ENCODE measurements at places on chromosomes 12 and 14.

GRCh38 chr14:104797115-104798044, 1.8 kb upstream of the AKT1 start:
- no peak for DNase-seq

GRCh38 chr14:105333613-105334364, 19.2 kb downstream of the PACS2 start:
- DNase-seq, result no peak

- DNase-seq, result no peak
Observed at GRCh38 chr14:68293404-68293803, 473.8 kb downstream of the RAD51B start.

DNA sequence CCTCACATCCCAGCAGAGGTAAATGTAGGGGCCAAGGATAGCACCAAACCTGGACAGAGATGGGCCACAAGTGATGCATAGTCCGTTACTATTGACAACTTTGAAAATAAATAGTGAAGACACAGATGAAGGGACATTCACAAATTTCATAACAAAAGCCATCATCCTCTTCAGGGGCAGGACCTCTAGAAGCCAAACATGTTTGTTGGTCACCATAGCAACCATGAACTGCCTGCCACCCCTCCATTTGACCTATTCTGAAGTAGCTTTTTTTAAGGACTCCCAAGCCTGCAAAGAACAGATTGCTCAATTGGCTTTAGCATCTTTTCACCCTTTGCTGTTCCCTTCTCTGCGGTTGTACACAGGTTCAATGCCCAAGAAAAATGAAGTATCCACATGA, 35.7 kb upstream of the MDM1 start:
- no peak for DNase-seq

- no peak for DNase-seq
Observed at GRCh38 chr12:49232940-49233841, 31.7 kb upstream of the TUBA1C start.

- no peak for DNase-seq
Observed at GRCh38 chr14:105085766-105086165, 20.5 kb upstream of the GPR132 start.

DNA sequence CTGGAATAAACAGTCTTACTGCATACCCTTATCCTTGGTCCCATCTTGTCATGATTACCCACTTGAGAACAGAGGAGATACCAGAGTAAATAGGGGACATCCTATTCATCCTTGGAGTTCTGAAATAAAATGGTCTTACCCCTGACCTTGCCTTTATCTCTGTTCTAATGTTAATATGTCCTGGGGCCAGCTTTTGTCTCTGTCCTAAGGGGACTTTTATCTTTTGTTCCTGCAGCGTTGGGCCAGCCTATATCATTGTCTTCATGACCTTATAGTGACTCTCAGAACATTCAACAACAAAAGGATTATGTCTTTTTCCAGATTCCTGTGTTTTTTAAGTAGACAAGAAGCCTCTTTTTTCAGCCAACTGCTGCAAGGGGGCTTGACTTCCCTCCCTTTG, 1057.5 kb downstream of the LRFN5 start:
- DNase-seq, result no peak

DNA sequence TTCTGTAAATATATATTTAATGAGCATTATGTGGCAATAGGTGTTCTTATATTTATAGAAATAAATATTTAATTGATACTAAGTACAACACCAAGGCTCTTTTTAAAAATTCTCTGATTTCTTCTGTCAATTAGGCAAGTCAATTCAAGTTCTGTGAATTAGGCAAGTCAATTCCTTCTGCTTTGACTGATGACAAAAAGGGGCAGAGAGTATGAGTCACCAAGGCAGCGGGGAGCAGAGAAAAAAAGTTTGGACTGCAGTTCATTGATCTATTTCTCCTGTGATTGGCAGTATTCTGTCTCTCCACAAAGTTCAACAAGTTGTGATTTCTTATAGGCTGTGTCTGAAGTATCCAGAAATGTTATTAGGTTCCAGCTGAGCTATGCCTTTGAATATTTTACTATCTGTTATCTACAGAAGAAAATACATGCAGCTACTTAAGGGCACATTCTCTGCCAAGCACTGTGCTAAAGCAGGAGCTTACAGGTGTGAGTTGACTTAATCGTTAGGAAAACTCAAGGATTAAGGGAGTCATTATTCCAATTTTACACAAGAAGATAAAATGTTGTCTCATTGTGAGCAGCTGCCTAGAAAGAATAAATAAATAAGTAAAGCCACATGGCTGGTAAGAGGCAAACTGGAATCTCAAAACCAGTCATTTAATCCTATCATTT, 206.4 kb upstream of the ALG10B start:
- no peak for DNase-seq

- no peak for DNase-seq
Observed at GRCh38 chr12:106760184-106760531, 14.3 kb upstream of the RIC8B start.

- DNase-seq, result no peak
Observed at GRCh38 chr14:54754623-54755386, 147.8 kb downstream of the GCH1 start.

GRCh38 chr14:52936437-52936836, 14.4 kb downstream of the FERMT2 start:
- DNase-seq, result no peak

GRCh38 chr12:11499806-11500187, 104.4 kb upstream of the PRB2 start:
- DNase-seq, result no peak

DNA sequence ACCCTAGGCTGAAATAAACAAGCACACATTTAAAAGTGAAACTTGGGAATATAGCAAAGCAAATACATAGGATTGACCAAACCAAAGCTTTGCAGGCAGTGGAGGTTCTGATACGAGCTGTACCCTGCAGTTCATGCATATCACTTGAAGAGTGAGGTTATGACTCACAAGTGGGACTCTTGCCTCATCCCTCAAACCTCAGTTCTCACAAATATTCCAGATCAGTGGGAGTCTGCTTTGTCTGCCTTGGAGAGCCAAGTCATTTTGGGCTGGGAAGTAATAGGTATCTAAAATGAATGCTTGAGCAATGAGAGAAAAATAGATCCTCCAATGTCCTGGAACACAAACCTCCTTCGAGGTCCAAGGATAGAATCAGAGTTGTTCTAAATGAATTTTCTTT, 116.4 kb downstream of the LRIG3 start:
- no peak for DNase-seq

- DNase-seq, result no peak
Observed at GRCh38 chr14:69066396-69067171, 86.3 kb downstream of the DCAF5 start.

- DNase-seq, result no peak
Observed at GRCh38 chr14:71752111-71752738, 180.0 kb upstream of the RGS6 start.

DNA sequence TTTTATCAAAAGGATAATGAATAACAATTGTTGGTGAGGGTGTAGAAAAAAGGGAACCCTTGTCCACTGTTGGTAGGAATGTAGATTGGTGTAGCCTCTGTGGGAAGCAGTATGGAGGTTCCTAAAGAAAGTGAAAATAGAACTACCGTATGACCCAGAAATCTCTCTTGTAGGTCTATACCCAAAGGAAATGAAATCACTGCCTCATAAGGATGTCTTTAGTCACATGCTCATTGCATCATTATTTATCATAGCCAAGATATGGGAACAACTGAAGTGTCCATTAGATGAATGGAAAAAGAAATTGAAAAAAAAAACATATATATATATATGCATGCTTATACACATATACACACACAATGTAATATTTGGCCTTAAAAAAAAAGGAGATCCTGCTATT, 158.8 kb upstream of the NPAS3 start:
- no peak for DNase-seq

DNA sequence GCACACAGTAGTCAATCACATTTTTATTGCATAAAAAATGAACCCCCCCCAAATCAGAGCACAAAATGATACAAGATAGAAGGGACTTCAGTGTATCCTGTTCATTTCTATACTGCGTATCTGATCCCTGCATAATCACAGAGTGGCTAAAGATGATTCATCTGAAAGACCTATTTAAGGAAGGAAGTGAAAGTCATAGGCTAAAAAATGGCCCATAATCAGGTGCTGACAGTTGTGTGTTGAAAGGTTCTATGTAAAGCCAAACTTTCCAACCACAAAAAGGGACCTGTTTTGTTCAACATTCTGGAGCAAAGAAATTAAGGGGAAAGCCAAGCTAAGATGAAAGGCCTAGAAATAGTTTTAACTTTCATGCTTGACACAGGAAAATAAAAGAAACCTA, 147.8 kb upstream of the ATP2B1 start:
- no peak for DNase-seq

- no peak for DNase-seq
Observed at GRCh38 chr14:48957486-48957885, 628.7 kb downstream of the RPS29 start.

- DNase-seq, result no peak
Observed at GRCh38 chr14:105384605-105385321, 13.6 kb upstream of the TEX22 start.

DNA sequence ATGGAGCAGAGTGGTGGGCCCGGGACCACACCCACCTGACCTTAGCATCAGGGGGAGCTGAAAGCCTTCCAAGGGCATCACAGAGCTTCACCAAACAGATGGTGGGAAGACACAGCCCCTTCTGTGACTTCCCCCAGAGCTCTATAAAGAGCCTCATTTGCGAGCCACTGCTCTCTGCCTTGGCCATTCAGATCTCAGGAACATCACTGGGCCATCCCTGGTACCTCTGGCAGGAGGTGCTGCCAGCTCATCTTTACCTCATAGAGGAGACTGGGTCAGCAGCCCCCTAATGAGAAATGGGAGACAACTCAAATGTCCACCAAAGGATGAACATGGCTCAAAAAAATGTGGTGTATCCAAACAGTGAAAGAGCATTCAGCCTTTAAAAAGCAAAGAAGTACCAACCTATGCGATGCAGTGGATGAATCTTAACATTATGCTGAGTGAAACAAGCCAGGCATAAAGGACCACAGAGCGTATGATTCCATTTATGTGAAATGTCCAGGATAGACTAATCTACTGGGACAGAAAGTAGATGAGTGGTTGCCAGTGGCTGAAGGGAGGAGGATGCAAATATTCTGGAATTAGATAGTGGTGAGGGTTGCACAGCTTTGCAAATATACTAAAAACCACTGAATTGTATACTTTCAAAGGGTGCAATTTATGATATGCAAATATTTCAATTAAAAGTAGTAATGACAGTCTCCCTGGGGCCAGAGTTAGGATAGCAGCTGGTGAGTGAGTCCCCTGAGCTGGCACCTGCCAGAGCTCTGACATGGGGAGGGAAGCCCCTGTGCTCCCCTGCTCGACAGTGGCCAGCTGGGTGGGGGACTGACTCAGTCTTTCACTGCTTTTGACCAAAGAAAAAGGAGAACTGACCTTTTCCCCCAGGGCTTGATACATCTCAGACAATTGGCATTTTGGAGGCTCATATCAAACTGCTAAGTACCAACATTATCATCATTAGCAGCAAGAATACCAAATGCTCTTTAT, 116.6 kb downstream of the GCH1 start:
- DNase-seq, result no peak

DNA sequence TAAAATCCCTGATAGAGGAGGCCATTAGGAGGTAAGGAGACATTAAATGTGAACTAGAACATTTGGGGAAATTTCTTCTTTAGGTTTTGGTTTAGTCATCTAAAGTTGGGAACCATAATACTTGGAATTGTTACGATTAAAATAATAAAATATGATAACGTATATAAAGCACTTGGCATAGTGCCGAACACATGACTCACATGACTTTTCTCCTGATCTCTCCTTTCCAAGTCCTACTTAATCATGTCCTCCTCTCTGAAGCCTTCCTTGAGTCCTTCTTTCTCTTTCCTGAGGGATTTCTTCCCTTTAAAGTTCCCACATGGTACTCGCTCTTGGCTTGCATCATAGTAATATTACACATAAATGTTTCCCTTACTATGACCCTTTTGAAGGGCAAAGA, 20.0 kb downstream of the BEST3 start:
- DNase-seq, result no peak

DNA sequence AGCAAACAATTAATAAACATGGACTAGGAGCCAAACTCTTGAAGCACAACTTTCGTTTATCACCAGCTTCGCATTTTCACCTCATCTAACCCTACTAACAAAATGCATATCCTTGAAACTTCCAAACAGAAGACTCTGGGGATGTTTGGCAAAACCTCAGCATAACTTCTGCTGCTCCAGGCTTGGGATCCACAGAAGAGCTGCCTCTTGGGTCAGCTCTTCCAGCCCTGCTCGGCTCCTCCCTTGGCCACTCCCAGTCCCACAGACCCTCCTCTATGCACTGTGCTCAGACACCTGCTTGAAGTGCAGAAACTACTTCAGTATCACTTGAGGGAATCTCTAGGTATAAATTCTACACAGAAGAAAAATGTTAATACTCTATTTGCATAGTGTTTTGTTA, 110.0 kb upstream of the AMIGO2 start:
- DNase-seq, result no peak

DNA sequence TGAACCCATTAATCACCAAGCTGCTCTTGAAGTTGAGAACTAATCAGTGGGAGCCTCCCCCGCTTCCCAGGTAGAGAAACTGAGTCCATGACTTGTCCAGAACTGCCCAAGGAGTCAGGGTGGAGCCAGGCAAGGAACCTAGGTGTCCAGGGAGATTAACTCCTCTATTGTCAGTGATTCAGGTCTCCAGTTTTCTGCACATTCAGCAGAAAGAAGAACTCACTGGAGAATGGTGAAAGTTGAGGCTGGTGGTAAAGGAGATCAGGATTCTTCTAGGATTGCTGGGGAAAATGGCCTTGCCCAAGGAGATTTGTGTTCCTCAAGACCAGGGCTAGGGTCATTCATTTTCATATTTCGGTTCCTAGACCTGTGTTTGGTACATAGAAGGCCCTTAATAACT, 87.2 kb upstream of the CISTR start:
- no peak for DNase-seq

DNA sequence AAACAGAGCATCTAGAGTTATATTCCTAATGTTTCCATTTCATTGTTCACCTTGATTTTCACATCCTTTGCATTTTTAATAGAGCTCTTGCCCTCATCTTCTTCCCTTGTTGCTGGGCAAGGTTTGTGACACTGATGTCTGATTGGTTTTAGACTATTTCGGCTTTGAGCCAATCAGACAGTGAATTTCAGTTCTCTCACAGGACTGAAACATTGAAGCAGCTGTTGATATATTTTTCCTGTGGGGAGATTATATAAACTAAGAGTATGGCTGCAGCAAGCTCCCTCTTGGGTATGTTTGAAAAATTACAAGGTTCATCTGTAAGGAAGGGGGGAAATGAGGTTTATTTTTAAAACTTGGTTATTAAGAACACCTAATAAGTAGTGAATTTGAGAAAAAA, 51.2 kb downstream of the ATF7IP start:
- DNase-seq, result peak; percentile 53

- DNase-seq, result no peak
Observed at GRCh38 chr12:1779783-1780182, 40.6 kb upstream of the LRTM2 start.

DNA sequence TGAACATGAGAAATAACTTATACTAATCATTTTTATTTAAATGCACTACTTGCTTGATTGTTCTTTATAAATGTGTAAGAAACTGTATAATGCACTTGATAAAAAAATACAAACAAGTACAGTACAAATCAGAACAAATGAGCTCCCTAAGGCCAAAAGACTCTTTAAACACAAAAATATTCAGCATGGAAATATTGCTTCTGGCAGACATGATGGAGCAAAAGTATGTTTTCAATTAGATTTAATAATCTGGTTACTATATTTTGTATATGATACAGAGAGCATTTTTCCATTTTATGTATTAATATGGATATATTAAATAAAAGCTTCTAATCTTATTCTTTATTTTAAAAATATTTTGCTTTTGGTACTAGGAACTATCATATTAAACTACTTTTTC, 800.2 kb upstream of the LRFN5 start:
- DNase-seq, result no peak
